ENCODE measurements at places on chromosomes 6 and 20. TPM values are rescaled to one million over a fixed set of nuclear protein-coding genes. Genes with fewer than 3 reads are reported as not detected.
A peak's percentile ranks its signal among the peaks of the same experiment; 100 is the strongest.

Gene SLC44A4
- total RNA-seq = not detected

Gene GPR63
- 4.1 TPM for total RNA-seq

Gene VAPB
- total RNA-seq = 60.9 TPM

DNA sequence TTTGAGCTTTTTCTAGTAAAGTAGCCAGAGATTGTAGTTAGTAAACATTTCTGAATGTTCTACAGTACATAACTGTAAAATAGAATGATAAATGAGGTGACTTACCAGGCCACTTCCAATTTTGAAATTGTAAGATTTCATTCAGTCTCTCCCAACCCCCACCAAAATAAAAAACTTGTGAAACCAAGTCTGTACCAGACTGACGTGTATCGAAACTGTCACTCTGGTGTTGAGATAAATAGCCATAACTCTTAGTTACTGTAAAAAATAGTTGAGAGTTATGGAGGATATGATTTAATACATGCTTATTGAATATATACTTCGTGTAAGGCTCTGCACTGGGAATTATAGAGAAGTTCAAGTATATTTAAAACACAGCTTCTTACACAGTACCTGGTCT, 455.7 kb downstream of the PLCB1 start:
- H3K36me3 ChIP-seq = no peaks in the 10 kb centered on the region
- H3K4me1 ChIP-seq = no peaks in the 10 kb centered on the region
- H3K27me3 ChIP-seq = no peaks in the 10 kb centered on the region

DNA sequence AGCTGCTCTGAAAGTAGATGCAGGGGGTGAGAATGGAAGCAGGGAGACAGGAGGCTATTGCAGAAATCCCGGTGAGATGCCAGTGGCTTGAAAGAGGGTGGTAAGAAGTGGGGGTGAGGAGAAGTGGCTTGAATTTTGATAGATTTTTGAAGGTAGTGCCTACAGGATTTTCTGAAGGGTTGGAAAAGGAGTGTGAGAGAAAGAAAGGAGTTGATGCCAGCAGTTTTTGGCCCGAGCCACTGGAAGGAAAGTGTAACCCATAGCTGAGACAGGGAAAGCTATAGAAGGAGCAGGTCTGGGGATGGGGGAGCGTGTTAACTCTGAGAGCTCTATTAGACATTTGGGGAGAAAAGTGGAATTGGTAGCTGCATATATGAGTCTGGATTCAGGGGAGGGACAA, 9.7 kb downstream of the ARMC12 start:
- H3K4me3 ChIP-seq = no peak overlapping the region
- no peaks in the 10 kb centered on the region for H3K4me1 ChIP-seq
- H3K36me3 ChIP-seq = no peaks in the 10 kb centered on the region
- H3K27ac ChIP-seq = no peak overlapping the region
- DNase-seq = no peak
- no peaks in the 10 kb centered on the region for H3K27me3 ChIP-seq

- H3K27me3 ChIP-seq = no peaks in the 10 kb centered on the region
- peak; percentile 42 for DNase-seq
- H3K36me3 ChIP-seq = peaks cover 5% of the 10 kb centered on the region
- H3K4me3 ChIP-seq = peak overlapping the region; percentile 82
- peak overlapping the region; percentile 99 for H3K27ac ChIP-seq
Measured at GRCh38 chr6:166341977-166342348, 382 bp downstream of the SFT2D1 start.

DNA sequence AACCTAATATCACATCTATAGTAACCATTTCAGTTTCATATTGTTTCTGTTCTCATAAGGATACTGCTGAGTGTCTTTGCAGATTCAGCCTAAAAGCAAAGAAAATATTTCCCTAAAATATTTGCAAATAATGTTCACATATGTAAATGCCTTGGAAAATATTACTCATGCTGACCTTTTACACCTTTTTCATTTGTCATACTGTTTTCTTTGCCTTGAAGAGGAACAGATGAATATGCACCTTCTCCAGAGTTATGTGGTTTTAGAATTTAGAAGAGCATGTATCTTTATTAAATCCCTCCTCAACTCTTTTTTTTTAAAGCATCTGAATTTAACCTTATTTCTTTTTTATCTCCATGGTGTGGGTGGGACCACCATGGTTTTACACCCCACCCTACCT, 32.5 kb downstream of the NDUFAF5 start:
- H3K36me3 ChIP-seq = peaks cover 58% of the 10 kb centered on the region
- H3K4me1 ChIP-seq = no peaks in the 10 kb centered on the region
- no peak for DNase-seq
- H3K4me3 ChIP-seq = no peak overlapping the region
- no peaks in the 10 kb centered on the region for H3K27me3 ChIP-seq
- no peak overlapping the region for H3K27ac ChIP-seq

DNA sequence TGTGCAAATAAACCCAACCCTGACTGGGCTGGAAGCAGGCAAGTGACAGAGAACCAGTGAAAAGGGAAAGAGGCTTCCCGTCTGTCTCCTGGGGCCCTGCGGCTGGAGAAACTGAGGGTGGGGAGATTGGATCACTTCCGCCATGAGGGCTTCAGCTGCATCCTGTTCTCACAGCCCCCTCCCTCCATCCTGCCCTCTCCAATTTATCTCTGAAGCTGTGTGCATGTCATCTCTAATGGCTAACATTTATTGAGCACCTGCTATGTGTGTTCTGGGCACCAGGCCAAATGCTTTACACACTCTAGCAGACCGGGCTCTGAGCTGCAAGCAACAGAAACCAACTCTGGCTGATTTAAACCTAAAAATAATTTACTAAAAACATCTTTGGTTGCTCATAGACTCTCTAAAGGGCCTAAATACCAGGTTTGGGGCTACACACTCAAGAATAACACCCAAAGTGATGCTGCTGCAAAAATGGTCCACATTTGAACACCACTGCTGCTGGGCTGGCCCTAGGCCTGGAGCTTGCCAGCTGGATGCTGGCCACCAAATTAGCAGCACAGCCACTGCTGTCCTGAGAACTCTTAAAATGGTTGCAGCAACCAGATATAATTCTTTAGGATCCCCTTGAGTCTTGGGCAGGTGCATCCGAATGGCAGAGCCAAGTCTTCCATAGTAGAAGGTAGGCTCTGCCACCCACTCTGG, 123.6 kb upstream of the LRFN2 start:
- peak; percentile 16 for DNase-seq
- H3K4me3 ChIP-seq = no peak overlapping the region
- H3K36me3 ChIP-seq = no peaks in the 10 kb centered on the region
- no peaks in the 10 kb centered on the region for H3K4me1 ChIP-seq

DNA sequence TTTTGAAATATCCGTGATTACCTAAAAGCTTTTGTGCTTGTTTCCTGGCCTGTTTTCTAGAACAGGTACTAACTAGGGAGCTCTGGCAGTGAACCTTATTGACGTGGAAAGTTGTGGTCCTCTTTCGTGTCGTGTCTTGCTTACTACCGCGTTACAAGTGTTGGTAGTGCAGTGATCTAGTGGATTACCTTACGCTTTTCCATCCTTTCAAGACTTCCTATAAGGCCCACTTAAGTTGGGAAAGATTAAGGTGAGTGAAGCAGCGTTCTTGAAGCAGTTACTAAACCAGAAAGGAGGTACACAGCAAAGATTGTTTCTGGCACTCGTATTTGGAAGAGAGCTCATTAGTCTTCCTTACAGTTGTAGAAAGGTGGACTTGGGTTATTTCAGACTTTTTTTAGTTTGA, 1.9 kb downstream of the PNRC1 start:
- H3K27ac ChIP-seq = peak overlapping the region; percentile 89
- H3K4me3 ChIP-seq = peak overlapping the region; percentile 96
- H3K4me1 ChIP-seq = peaks cover 12% of the 10 kb centered on the region
- H3K36me3 ChIP-seq = peaks cover 24% of the 10 kb centered on the region

DNA sequence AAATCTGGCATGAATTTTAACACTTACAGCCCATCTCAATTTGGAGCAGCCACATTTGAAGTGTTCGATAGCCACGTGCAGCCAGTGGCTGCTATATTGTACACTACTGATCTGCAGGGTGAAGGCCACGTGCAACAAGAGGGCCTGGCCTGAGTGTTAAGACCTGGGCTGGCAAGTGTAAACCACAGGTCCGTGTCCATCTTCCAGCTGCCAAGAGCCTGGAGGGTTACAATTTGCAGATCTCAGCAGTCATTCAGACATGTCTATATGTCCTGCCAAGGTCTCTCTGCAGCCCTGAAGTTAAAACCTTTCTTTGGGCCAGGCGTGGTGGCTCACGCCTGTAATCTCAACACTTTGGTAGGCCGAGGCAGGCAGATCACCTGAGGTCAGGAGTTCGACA, 14.1 kb downstream of the SGK2 start:
- H3K4me1 ChIP-seq = no peaks in the 10 kb centered on the region
- no peak overlapping the region for H3K27ac ChIP-seq
- H3K27me3 ChIP-seq = no peaks in the 10 kb centered on the region
- no peak for DNase-seq
- no peak overlapping the region for H3K4me3 ChIP-seq
- no peaks in the 10 kb centered on the region for H3K36me3 ChIP-seq

GRCh38 chr6:25350573-25350972, 71.4 kb downstream of the CARMIL1 start:
- H3K27ac ChIP-seq = no peak overlapping the region
- H3K4me3 ChIP-seq = no peak overlapping the region
- peaks cover 6% of the 10 kb centered on the region for H3K4me1 ChIP-seq
- H3K27me3 ChIP-seq = no peaks in the 10 kb centered on the region

DNA sequence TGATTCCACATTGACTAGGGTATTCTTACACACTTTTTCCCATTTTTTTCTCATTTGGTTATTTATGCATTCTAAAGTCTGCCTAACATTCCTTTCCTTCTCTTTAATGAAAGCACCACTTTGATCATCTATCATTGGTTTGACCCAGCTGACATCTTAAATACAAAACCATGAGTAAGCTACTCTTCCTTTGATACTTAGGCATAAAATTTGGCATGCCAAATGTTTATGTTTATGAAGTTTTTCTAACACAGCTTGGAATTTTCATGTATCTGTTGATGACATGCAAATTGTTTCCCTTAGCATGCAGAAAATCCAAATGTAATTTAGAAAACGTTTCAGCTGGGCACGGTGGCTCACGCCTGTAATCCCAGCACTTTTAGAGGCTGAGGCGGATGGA, 534.9 kb downstream of the QKI start:
- DNase-seq = no peak
- H3K27ac ChIP-seq = no peak overlapping the region
- no peak overlapping the region for H3K4me3 ChIP-seq
- no peaks in the 10 kb centered on the region for H3K27me3 ChIP-seq
- no peaks in the 10 kb centered on the region for H3K36me3 ChIP-seq

Data from A673 (cell line).